Activated naive CD4-positive, alpha-beta T cell treated with anti-CD3 and anti-CD28 coated beads for 36 hours (primary cell): ENCODE measurements at places on chromosomes 6 and 20. TPM values are rescaled to one million over a fixed set of nuclear protein-coding genes. Genes with fewer than 3 reads are reported as not detected.
A peak's percentile ranks its signal among the peaks of the same experiment; 100 is the strongest.

BAK1 gene
- 41.1 TPM for total RNA-seq

DNA sequence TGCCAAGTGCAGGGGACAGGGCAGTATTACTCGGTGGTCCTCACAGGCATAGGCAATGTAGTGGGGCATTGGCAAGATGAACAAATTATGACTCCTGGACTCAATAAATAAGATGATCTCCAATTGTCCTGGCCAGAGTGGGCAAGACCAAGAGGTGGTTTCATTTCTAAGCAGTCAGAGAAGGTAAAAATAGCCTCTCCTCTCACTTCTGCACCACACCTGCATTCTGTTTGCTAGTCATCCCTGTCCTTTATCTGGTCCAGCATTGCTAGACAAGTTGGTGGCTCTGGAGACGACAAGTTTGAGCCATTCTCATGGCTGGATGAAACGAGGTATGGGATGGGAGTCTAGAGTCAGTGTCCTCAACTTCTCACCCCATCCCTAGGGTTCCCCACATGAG lies 83.0 kb downstream of the BANF2 start:
- DNase-seq = no peak

GRCh38 chr20:52105442-52106422 lies 85.8 kb downstream of the ZFP64 start:
- DNase-seq = peak; percentile 71

DNA sequence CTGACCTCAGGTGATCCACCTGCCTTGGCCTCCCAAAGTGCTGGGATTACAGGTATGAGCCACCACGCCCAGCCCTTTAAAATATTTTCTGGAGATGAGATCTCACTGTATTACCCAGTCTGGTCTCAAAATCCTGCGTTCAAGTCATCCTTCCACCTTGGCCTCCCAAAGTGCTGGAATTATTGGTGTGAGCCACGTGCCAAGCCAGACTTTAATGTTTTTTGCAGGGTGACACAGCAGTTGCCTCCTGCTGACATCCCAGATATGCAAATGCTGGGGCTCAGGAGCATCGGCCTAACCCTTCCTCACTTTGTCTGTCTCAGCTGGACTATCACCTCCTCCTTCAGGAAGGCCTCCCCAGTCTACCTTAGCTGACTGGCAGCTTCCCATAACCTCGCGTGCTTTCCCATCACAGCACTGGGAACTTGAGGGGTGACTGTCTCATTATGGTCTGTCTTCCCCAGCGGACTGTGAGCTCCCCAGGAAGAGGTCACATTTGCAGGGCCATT lies 14.3 kb upstream of the ID1 start:
- no peak for DNase-seq

GRCh38 chr6:40887792-40888340 lies 151.2 kb downstream of the UNC5CL start:
- DNase-seq = no peak

DNA sequence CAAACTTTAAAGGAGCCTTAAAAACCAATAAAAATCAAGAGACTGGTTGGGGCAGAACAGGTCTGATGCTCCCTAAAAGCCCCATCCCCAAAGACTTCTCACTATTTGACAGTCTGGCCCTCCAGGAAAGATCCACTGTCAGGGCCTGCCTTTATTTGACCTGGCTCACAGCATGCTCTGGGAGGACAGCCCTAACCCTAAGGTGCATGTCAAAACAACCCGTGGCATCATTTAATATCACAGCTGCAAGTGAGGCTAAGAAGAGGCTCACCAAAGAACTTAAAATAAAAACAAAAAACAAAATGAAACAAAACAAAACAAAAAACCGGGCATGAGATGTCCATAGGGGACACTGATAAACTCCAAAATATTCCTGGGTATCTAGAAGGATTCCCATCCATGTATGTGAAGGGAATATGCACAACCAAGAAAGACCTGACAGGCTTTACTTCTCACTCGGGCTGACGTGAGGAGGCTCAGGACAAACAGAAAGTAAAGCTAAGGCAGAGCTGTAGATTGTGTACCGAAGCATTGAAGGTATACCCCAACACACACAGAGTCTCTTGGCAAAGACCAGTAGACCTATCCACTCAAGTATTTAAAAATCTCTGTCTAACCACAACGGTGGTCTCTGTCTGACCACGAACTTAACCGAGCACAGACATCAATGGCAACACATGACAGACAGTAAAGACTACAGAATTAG lies 57.3 kb downstream of the AHI1 start:
- no peak for DNase-seq

CD40 gene
- total RNA-seq = 6.1 TPM

ZNF512B gene
- 8.3 TPM for total RNA-seq

GRCh38 chr6:55694148-55694547 lies 115.2 kb upstream of the HMGCLL1 start:
- DNase-seq = no peak

RAB44 gene
- 0.05 TPM for total RNA-seq

DNA sequence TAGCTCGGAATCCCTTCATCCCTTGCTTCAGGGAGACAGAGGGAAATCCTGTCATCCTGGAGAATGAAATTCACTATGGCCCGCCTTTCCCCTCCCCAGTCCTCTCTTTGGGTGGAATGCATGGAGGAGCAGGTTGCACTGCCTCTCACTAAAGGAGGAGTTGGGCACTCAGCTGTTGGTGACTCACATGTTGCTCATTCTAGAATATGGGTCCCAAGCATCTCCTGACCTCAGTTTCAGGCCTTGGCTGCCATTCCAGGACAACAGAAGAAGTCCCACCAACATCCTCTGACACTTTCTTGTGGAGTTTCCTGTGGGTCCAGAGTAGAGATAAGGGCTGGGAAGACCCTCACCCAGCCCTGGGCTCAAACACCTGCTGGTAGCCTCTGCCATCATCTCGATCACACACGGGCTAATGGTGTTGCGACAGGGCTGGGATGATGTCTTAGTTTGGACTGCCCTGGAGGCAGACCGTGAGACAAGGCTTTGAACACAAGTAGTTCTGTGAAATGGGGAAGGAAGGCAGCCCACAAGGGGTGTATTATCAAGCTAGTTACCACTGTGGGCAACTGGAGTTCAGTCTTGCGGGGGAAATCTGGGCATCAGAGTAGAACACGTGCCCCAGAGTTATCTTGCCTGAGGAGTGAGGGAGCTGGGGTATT lies 52.4 kb upstream of the RNF24 start:
- DNase-seq = peak; percentile 24

DNA sequence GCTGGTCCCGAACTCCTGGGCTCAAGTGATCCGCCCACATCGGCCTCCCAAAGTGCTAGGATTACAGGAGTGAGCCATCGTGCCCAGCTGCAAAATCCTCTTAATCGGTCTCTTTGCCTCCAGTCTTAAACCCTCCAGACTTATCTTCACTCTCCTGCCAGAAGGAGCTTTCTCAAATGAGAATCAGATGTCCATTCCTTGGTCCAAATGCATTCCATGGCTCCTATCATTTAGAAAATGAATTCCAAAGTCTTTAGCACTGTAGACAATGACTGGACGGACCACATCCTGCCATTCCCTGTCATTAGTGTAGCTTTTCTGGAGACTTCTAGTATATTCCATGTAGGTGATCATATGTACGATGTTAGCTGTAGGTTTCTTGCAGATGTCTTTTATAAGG lies 141.9 kb downstream of the ID4 start:
- no peak for DNase-seq

DNA sequence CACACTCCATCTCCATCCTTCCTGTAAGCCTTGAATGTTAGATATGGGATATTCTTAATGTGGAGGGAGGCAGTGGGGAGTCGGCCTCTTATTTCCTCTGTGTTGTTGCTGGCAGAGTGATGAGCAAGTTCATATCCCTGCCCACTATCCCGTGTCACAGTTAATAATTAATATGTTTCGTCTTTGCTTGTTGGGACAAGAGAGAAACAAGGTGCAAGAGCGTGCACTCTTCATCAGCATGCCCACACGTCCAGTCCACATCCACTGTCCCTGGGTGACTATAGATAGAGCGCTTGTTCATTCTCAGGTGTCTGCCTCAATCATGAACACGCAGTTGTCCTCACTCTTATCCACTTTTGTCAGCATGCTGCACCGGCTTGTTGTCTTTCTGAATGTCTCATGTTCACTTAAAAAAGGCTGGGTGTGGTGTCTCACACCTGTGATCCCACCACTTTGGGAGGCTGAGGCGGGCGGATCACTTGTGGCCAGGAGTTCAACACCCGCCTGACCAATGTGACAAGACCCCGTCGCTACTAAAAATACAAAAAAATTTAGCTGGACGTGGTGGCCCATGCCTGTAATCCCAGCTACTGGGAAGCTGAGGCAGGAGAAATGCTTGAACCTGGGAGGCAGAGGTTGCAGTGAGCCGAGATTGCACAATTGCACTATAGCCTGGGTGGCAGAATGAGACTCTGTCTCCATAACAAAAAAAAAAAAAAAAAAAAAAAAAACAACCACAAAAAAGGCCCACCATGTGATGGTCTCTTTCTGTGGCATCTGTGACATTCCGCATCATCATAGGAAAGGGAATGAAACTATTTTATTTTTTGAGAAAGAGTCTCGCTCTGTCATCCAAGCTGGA lies 34.2 kb downstream of the PPP1R3G start:
- DNase-seq = no peak

DNA sequence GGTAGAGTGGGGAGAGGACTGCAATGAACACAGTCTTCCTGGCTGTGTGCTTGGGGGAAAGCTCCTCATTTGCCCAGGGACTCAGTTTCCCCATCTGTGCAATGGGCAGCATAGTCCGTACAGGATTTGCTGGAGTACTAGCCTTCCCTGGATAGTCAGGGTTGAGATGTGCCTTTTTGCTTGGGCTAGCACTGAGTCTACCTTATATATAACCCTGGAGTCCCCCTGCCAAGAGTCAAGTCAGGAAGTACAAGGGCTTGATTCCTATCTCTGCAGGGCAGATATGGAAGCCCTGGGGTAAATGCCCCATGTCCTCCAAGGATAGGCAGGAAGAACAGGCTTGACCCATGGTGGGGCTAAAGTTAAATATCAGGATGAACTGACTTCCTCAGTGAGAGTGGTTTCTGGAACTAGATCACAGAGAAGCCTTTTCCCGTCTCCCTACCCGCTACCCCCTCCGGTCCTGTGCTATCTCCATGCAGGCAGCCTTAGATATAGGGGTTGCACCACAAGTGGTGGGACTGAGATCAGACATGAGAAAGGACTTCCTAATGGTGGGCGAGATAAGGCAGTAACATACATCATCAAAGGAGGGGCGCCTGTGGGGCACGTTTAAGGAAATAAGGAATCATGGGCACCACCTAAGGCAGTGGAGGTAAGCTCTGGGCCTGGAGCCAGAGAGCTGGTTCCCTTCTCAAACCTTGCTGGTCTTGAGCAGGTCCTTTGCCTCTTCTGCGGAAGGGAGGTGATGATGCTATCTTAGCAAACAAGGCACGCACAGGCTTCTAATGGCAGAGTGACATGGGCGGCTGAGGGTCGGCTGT lies 157.9 kb downstream of the MRPL14 start:
- no peak for DNase-seq

GRCh38 chr6:51261691-51262090 lies 443.0 kb downstream of the TFAP2B start:
- DNase-seq = no peak

FOXA2 gene
- not detected for total RNA-seq

DNA sequence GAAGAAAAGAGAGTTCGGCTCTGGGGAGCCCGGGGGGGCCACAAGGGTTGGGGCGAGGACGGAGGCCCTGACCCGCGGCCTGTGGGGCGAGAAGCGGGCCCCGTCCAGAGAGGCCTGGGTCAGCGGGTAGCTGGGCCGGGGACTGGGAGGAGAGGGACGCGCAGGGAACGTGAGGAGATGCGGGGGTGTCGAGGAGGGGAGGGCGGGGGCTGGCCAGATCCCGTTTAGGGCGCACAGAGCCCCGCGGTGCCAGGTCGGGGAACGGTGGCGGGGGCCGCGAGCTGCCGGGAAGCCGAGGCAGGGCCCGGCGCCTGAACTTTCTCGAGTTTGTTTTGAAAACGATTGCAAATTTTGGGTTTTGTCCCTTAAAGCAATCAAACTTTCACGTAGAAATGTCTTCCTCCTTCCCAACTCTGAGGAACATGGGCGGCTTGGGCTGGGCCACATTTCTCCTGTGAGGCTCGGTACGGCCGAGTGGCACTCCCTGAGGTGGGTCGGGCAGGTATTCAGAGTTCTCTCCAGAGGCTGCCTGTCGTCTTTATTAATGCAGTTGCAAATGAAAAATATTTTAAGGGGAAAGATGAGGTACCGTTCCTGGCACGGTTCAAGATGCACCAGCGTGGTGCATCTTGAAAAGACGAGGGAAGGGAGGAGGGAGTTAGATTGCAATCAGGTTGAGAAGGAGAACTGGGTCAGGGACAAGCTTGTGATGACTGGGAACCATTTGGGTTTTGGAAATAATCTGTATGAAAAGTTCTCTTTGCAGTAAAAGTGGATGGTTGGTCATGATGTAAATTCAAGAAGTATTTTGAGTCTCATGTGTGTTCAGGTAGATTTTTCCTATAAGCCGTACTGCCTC lies 972 bp downstream of the RNF8 start:
- DNase-seq = peak; percentile 43

DNA sequence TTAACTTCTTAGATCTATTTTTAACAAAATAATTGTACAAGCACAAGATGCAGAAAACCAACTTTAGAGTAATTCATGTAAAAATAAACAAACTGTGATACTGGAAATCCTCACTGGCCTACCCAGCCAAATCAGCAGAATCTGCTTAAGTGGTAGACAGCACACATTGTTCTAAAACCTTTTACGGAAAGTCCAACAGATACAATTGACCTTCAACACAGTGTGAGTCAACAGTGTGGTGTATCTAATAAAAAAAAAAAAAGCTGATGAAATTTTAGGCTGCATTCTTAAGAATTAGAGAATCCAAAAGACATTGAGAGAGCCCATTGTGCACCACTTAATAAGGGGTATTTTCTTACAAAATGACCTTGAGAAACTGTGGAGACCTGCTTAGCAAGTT lies 174.5 kb downstream of the COL21A1 start:
- DNase-seq = no peak

DNA sequence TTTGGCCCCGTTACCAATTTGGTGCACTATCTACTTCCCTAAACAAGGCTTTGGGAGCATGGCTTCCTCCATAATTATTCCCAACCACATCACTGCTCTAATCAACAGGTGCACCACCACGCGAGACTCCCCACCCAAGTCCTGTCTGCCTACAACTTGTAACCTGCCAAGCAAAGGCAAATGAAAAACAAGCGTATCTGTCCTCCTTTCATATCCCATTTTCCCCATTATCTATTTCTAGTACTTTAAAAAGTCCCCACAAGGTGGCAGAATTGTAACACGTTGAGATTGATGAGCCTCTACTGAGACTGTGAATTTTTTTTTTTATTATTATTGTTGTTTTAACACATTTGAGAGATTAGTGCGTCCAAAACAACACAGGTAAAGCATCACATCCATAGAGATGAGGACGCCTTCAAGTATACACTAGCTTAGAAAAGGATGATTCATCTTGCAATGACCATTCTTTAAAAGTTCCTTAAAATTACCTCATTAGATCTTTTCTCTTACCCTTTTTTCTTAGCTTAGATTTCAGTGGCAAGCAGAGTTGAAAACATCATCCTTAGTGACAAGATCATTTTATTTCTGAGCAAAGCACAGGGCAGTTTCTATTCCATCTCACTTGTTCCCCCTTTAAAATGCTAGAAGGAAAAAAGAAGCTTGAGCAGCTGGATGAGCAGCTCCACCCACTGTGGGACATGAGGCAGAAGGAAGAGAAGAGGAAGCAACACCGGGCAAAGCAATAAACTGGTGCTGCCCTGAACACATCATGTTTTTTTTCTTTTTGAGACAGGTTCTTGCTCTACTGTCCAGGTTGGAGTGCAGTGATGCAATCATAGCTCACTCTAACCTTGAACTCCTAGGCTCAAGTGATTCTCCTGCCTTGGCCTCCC lies 210.8 kb downstream of the ARHGAP18 start:
- no peak for DNase-seq

GRCh38 chr20:8246716-8247115 lies 114.7 kb downstream of the PLCB1 start:
- DNase-seq = no peak
